ENCODE measurements at places on chromosomes 5 and 9.

- no peak for DNase-seq
Measured at GRCh38 chr9:84748112-84748511, 78.6 kb downstream of the NTRK2 start.

GRCh38 chr5:2039180-2039531 lies 156.4 kb upstream of the IRX4 start:
- no peak for DNase-seq

- DNase-seq, result no peak
Measured at GRCh38 chr9:130963337-130963908, 24.4 kb upstream of the FIBCD1 start.

GRCh38 chr5:133993185-133993936 lies 11.4 kb downstream of the VDAC1 start:
- DNase-seq, result no peak

- DNase-seq, result no peak
Measured at GRCh38 chr5:76744632-76745031, 28.7 kb downstream of the F2R start.

DNA sequence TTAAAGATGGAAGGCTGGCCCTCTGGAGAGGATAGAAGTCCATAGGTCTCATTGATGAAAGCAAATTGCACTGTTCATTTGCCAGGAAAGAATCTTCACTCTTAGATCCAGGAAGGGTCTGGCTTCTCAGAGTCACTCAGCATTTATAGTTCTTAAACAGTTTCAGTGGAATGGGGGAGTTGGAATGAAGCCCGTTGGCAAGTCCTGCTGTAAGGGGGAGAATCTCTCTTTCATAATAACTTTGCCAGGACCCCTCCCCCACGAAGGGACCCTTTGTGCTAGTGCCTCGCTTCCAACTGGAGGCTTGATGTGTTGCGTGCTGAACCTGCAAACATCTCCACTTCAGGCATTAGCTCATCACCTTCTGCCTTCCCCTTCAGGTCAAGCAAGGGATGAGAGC lies 57.1 kb downstream of the ENTREP1 start:
- no peak for DNase-seq

DNA sequence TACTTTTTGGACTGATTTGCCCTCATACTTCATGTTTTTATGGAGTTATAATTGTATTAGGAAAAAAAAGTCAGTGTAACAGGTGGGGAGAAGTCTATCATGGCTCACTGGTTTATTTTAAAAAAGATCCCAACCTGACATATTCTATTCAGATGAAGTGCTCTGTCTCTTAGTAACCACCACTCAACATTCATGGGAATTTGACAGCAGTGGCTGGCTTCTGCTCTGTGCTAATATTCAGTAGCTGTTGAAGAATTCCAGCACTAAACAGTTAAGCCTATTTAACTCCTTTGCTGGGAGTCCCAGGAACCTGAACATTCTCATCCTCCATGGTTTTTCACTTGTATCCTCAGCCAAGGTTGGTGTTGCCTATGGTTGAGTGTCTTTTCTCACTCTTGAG lies 23.1 kb downstream of the CMYA5 start:
- DNase-seq, result no peak

GRCh38 chr9:88738709-88739108 lies 203.7 kb downstream of the NXNL2 start:
- no peak for DNase-seq

GRCh38 chr5:551406-551805 lies 27.2 kb upstream of the SLC9A3 start:
- no peak for DNase-seq

GRCh38 chr9:5481322-5482040 lies 28.9 kb upstream of the PDCD1LG2 start:
- no peak for DNase-seq

DNA sequence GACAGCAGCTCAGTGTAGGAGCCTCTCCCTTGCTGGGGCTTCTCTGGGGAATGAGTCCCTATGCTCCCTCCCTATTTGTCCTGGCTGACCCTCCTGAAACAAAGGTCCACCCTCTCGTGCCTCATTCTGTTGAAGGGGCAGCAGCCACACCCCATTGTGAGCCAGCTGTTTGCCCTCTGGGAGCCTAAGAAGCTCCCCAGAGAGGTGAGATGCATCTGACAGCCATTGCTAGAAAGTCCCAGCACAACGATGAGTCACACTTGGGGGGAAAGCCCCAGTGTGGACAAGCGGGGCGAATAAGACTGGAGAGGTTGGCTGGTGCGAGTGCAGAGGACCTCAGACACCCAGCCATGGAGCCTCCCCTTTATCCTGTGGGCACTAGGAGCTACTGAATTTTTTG lies 101.4 kb downstream of the PPARGC1B start:
- no peak for DNase-seq

- DNase-seq, result no peak
Measured at GRCh38 chr5:158484150-158484549, 615.6 kb downstream of the EBF1 start.

- DNase-seq, result no peak
Measured at GRCh38 chr9:72924154-72924790, 28.6 kb downstream of the ALDH1A1 start.

DNA sequence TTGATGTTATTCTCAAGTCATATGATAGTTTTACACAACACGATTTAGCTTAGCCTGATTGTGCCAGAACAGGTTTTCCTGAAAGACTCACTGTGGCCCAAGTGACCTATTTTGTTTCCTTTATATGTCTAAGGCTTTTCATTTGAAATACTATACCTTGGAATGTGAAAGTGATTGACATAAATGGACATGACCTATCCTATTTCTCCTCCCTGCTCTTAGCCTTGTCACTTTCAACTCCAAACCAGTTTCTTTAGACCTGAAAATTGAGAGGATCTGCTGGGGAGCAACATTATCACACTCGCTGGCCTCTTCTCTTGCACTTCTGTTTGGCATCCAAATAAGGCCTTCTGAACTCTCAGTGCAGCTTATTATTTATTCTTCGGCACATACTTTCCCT lies 496.8 kb downstream of the MAT2B start:
- no peak for DNase-seq

- no peak for DNase-seq
Measured at GRCh38 chr5:69449511-69449910, 34.6 kb downstream of the MARVELD2 start.

GRCh38 chr9:118331622-118332045 lies 627.4 kb downstream of the TLR4 start:
- no peak for DNase-seq

- no peak for DNase-seq
Measured at GRCh38 chr9:19643875-19644274, 145.0 kb downstream of the SLC24A2 start.

DNA sequence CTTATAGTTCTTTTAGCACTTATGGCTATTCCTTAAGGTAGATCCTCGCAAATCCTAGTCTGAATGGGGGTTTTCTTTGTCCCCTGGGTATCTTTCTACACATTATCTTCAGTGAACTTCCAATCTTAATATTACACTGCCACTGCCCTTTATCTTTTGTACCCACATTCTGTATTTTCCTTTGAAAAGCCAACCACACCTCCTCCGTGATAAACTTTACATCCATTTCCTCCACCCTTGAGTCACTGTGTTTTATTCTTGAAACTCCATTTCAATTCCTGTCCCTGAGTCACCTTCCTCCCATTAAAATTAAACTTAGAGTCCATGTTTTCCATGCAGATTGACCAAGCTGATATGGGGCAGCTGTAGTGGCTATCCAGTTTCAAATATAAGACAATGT lies 43.2 kb upstream of the RICTOR start:
- DNase-seq, result no peak

DNA sequence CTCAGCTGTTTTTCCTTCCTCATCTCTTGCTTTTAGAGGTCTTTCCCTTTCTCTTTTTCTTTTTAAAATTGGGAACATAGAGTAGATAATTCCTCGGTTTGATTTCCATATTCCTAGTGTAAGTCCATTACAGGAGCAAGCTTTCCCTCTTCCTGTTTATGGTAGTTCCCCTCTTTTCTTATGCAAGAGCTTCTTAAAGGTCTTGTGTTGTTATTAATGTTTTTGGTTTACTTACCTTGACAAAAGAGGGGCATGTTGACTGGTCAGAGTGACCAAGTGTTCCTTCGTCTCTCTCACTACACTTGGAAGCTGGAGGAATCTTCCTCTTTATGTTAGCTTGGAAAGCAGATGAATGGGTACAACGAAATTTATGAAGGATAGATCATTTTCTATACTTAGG lies 8.3 kb downstream of the ATG10 start:
- DNase-seq, result no peak

DNA sequence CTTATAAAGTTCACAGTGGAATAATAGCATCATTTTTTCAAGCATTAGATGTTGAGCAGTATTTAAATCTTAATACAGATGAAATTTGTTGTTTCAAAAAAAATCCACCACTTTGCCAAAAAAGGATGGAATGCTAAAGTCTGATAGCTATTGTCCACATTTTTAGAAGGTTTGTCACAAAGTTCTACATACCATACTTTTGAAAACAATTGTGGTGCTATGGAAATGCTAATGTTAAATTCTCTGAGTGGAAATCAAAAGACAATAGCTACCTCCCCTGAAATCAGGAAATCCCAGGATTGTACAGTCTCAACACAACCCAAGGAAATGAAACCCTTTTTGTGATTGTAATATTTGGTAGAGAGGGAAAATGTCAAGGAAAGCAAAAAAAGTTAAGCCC lies 19.3 kb upstream of the GRAMD2B start:
- DNase-seq, result no peak

GRCh38 chr5:33937017-33937706 lies 976 bp downstream of the RXFP3 start:
- no peak for DNase-seq

- DNase-seq, result no peak
Measured at GRCh38 chr5:60208716-60209115, 315.2 kb upstream of the PDE4D start.

- no peak for DNase-seq
Measured at GRCh38 chr5:160289721-160290120, 22.6 kb downstream of the CCNJL start.

GRCh38 chr5:82798676-82799075 lies 278.5 kb downstream of the TMEM167A start:
- no peak for DNase-seq
